ENCODE measurements at places on chromosomes 2 and 18.

DNA sequence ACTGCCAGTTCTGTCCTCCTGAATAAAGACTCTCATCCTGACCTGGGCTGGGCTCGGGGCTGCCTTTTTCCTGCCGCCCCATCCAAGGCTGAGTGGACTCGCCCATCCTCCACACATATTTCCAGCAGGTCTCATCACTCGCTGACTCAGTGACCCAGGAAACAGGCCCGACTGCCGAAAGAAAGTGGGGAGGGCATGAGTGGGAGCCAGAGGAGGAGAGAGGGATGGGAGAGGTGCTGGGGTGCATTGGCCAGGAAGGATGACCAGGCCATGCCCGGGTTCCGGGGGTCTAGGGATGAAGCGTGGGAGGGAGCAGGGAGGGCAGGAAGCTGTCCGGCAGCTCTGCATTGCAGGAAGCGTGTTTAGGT lies 66.7 kb downstream of the TWIST2 start:
- DNase-seq = peak; percentile 39

DNA sequence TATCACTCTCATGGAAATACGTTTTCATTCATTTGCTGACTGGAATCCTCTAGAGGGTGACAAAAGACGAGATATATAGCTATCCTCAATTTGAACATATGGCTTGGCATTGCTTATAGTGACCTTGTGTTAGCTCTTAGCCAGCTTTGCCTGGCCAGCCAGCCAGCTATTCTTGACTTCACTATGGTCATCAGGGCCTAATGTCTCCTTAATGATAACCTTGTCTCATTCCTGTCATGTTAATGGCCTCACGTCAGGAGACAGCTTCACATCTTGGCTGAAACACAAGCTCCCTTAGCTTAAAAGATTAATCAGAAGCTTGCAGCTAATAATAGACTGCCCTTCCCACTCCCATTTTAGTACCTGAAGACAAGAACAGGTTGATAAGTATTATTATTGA lies 1517.5 kb upstream of the PIK3C3 start:
- DNase-seq = no peak

DNA sequence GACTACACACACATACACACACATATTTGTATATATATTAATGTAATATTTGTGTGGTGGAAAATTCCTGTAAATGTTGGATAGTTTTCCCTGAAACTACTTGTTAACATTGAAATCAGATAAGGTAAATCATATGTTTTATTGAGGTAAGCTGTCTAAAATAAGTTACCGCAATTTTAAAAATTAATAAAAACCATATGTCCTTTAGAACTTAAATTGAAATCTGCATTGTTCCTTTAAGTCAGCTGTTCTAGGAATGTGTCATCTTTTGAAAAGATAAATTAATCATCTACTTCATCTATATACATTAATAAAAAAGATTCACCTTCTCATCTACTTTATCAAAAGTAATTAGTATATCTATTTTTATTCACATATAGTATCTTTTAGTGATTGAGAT lies 102.0 kb downstream of the CSRNP3 start:
- no peak for DNase-seq

GRCh38 chr2:70944111-70944690 lies 8.5 kb downstream of the ATP6V1B1 start:
- DNase-seq = no peak

- DNase-seq = no peak
Measured at GRCh38 chr2:120362926-120363325, 17.0 kb downstream of the INHBB start.

DNA sequence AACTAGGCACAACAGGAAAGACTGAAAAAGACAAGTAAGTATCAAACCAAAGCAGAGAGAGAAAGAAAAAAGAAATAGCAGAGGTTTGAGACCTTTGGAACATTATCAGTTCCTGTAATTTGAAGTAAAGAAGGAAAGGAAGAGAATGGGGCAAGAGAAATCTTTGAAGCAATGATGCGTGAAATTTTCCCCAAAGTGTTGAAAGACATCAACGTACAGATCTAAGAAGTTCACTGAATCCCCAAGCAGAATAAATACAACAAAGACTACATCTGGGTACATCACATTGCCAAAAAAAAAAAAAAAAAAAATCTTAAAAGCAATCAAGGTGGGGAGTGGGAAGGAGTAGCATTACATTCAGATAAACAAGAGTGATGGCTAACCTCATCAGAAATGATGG lies 6.0 kb upstream of the SLC30A6 start:
- DNase-seq = no peak

Measured in trophoblast cell (in vitro differentiated cells and primary cell).